ENCODE measurements at places on chromosomes 6 and 20. TPM values are rescaled to one million over a fixed set of nuclear protein-coding genes. Genes with fewer than 3 reads are reported as not detected.

Gene MUC21
- not detected for total RNA-seq

GRCh38 chr20:5172167-5172601, 45.4 kb downstream of the CDS2 start:
- no peak for DNase-seq

Gene HLA-A
- total RNA-seq: 1,088 TPM

Gene SCUBE3
- not detected for total RNA-seq

Gene PRL
- not detected for total RNA-seq

Gene TTK
- 32.6 TPM for total RNA-seq

DNA sequence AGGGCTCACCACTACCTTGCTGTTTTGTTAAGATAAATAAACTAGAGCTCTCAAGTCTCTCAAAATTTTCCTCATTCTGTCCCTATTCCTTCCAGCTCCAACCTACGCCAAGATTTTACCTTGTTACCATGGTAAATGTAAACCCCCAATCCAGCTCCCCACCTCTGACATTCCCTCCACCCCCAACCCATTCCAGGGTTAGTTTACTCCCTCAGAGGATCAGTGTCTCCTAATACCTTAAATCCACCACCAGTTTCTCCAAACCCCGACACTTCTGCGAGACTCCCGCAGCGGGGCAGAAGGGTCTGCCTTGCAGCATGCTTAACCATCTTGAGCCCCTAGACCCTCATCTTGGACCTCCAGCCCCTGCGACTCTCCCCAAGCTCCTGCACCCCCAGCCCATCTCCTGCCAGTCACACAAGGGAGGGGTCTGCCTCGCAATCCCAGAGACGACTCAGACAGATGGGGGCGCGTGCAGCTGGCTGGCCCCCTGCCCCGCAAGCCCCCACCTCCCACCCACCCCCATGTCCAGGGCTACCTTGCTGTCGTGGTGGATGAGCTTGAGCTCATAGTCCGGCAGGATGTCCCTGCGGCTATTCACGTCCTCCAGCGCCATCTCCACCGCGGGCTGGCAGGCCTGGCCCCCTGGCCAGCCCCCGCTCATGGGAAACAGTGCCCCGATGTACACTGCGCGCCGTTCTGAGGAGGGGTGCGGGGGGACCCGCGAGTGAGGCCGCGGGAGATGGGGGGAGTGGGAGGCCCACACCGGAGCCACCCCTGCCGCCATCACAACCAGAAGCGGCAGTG, 5.8 kb downstream of the GABBR1 start:
- DNase-seq: no peak

Gene MACROD2
- not detected for total RNA-seq

DNA sequence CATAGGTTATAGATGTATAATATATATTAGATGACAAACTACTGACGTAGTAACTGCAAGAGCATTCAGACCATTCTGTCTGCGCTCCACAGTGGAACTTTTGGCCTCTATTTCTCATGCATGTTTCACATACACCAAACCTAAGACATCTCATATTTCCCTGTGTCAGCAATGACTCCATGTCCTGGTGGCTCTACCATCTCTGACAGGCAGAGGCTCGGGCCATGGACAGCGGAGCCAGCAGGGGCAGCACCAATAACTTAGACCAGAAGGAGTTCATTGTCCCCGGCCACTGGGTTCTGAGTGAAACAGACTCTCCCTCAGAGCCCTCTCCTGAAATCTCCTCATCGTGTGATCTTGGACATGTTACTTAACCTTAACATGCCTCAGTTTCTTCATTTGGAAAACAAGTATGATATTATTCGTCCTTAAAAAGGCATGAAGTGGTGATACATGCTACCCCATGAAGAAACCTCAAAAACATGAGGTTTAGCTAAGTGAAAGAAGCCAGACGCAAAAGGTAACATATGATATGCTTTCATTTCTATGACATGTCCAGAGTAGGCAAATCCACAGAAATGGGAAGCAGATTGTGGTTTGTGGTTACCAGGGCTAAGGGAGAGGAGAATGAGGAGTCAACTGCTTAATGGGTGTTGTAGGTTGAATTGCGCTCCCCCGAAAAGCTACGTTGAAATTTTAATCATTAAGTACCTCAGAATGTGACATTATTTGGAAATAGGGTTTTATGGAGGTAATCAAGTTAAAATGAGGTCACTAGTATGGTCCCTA, 564.0 kb upstream of the JARID2 start:
- DNase-seq: no peak

GRCh38 chr20:16243470-16243869, 329.8 kb downstream of the KIF16B start:
- DNase-seq: no peak

- no peak for DNase-seq
These were observed 76.7 kb downstream of the CEP162 start for GRCh38 chr6:84150705-84151104.

GRCh38 chr6:44229376-44230033, 6.1 kb downstream of the SLC29A1 start:
- no peak for DNase-seq

Gene C20orf173
- not detected for total RNA-seq

Data from activated naive CD4-positive, alpha-beta T cell treated with anti-CD3 and anti-CD28 coated beads, Interleukin-2, amount 50 U/mL, for 72 hours (primary cell).